ENCODE measurements at places on chromosomes 2 and 18.

- DNase-seq: no peak
Measured at GRCh38 chr18:77206676-77207374, 42.8 kb upstream of the GALR1 start.

GRCh38 chr2:74849228-74849892, 15.4 kb downstream of the HK2 start:
- DNase-seq: no peak

- DNase-seq: no peak
Measured at GRCh38 chr2:42902939-42903709, 110.7 kb upstream of the HAAO start.

DNA sequence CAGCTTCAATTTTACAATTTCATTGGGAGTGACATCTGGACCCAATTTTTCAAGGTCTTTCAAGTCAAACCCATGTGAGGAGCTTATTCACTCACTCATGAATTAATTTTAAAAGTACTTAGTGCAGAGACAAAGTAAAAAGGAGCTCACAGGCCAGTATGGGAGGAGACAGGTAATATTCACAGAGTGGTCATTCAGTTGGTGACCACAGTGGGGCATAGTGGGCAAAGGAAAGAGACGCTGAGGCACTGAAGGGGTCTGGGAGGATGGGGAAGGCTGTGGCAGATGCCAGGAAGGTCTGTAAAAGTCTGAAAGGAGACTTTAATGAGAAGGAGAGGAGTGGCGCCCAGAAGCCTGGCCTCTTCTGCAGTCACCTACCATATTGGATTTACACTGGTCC, 76.0 kb downstream of the CD8B2 start:
- DNase-seq: no peak

DNA sequence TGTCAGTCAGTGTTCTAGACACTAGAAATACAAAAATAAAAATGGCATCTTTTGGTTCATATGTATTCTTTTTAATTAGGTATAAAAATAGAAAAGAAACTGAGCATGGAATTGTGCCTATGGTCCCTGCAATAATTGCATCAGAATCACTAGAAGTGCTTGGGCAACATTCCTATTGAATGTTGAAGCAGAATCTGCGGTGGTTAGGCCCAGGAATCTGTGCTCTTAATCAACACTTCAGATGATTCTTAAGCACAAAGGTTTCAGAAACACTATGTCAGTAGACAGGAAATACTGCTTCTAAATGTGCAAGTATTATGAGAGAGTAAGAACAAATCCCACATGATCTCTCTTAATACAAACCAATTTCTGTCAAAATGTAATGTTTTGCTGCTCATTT, 20.3 kb upstream of the RBBP8 start:
- no peak for DNase-seq

DNA sequence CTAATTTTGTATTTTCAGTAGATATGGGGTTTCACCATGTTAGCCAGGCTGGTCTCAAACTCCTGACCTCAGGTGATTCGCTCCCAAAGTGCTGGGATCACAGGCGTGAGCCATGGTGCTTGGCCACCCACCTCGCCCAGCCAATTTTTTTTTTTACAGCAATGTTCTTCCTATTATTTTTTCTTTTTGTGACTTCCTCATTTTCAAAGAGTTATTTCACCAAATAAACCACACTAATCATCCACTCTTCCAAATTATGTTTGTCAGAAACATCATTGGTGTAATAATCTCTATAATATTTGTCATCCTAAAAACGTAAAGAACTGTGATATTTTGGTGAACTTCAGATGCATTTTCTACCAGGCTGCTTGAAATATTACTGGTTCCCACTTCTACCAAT, 16.3 kb upstream of the PDCL3 start:
- DNase-seq: no peak

GRCh38 chr18:37421341-37422077, 144.1 kb downstream of the CELF4 start:
- no peak for DNase-seq

GRCh38 chr2:78896536-78896935, 129.0 kb upstream of the REG3G start:
- no peak for DNase-seq

DNA sequence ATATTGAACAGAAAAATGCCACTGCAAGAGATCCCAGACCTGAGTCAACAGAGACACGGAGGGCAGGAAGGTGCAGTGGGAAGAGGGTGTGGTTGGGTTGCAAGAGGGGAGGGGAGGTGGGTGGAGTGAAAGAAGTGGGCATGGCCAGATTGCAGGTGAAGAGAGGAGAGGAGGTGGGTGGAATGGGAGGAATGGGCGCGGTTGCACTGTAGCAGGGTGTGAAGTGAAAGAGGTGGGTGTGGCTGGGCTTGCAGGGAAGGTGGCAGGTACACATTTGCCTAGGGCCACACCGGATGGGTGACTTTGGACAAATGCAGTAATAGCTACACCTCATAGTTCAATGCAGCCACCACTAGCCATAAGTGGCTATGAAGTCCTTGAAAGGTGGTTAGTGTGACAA, 71.1 kb downstream of the DOCK10 start:
- DNase-seq: no peak

GRCh38 chr2:192749611-192750200, 555.0 kb upstream of the TMEFF2 start:
- DNase-seq: no peak

DNA sequence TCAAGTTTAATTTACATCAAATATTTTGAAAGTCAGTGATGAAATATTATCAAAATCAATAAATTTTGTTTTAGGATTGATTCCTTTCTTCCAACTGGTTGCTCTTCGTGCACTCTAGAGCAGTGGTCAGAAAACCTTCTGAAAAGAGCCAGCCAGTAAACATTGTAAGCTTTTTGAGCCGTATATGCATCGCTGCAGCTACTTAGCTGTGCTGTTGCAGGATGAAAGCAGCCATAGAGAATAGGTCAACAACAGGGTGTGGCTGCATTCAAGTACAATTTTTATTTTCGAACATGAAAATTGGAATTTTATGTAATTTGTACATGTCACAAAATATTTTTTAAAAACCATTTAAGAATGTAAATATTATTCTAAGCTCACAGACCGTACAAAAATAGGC, 94.9 kb downstream of the MGAT5 start:
- DNase-seq: no peak

- no peak for DNase-seq
Measured at GRCh38 chr18:22856870-22857269, 76.3 kb upstream of the RBBP8 start.

DNA sequence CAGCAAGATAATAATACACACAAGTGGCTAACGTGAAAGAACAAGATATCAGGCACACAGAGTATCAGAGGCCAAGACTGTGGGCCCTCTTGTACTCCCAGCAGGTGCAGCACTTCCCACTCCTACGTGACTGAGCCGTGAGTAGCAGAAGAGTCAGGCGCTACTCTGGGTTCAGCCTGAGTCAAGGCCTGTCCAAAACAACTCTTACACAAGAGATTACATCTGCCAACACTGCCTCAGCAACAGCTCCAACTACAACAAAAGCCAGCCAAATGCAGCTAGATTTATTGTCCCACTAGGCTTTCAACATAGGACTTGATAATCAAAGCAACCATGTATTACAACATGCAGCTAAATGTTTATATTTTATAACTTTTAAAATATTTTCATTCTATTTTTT, 56.2 kb downstream of the ITSN2 start:
- no peak for DNase-seq

GRCh38 chr2:12265646-12266045, 451.1 kb upstream of the TRIB2 start:
- DNase-seq: no peak

DNA sequence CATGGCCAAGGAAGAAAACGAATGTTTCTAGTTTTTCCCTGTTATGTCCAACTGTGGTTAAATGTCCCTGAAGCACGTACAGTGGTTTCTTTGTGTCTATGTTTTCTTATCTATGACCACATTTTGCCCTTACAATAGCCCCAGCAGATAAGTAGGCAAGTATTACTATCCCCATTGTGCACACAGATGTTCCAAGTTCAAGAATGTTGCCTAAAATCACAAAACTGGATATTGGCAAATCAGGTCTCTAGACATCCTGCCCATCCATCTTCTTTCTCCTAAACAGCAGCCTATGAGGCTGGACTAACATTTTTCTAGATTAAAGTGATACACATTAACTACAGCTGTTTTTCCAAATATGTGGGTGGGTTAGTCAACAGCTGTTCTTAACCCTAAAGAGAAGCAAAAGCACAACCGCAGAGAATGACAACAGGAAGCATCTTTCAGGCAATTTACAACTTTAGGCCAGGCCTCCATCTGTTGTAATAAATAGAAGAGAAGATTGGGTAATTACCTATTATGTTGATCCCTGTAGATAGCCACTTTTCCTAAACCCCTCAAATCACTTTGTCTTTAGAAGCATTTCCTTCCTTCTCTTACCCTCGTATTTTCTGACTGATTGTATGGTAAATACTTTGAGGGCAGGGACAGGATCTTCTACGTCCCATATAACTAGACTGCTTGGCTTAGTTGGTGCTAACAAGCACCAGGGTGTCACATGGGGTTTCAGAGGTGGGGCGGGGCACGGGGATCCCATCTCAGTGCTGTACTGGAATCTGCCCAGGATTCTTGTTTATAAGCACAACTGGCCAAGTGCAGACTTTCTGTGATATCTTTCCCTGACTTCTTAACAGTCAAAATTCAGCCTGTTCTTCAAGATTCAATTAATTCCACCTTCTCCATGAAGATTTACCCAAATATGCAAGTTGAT, 132.1 kb upstream of the SETBP1 start:
- no peak for DNase-seq

DNA sequence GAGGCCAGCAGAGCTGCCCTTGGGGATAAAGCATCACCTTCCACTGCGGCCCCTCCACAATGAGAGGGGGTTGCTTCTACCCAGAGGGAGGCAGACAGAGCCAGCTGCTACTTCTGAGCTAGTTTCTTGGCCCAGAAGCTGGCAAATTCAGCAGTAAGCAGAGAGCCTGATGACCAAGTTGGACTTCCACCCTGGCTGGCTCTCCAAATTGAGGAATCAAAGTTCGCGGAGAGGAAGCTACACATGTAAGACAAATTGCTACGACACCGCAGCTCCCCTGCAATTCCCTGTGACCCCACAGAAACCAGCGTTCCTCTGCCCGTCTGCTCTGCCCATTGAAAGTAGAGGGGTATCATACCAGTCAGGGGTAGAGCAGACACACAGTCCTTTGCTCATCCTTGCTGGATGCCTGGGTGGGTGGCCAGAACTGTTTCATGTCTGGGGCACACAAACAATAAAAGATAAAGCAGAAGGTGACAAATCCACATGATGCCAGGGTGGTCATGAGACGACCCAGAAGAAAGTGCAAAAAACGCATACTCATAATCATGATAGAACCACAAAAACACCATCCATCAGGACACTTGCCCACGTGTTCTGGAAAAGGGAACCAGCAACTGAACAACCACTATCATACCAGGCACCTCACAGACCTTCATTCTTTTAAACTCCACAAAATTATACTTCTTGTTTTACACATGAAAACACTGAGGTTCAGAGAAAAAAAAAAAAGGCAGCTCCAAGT, 5.4 kb downstream of the TFCP2L1 start:
- no peak for DNase-seq

GRCh38 chr2:171412571-171413175, 21.1 kb downstream of the METTL8 start:
- no peak for DNase-seq

DNA sequence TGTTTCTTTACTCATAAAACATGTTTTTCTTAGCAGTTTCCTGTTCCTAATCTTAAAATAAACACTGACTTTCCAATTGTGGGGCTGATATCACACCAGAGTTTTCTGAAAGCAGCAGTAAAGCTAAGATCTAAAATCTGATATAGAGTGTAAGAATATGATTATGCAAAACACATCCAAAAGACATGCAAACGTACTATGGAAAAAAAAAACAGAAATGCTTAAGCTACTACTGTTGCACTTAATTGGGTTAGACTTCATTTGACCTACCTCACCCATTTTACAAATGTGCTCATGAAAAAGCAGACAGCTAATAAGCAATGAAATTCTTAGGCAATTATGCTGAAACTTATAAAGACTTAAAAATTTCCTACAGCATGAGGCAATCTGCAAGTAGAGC, 10.5 kb downstream of the CYTIP start:
- no peak for DNase-seq

GRCh38 chr18:35073186-35074105, 32.2 kb downstream of the MAPRE2 start:
- no peak for DNase-seq

DNA sequence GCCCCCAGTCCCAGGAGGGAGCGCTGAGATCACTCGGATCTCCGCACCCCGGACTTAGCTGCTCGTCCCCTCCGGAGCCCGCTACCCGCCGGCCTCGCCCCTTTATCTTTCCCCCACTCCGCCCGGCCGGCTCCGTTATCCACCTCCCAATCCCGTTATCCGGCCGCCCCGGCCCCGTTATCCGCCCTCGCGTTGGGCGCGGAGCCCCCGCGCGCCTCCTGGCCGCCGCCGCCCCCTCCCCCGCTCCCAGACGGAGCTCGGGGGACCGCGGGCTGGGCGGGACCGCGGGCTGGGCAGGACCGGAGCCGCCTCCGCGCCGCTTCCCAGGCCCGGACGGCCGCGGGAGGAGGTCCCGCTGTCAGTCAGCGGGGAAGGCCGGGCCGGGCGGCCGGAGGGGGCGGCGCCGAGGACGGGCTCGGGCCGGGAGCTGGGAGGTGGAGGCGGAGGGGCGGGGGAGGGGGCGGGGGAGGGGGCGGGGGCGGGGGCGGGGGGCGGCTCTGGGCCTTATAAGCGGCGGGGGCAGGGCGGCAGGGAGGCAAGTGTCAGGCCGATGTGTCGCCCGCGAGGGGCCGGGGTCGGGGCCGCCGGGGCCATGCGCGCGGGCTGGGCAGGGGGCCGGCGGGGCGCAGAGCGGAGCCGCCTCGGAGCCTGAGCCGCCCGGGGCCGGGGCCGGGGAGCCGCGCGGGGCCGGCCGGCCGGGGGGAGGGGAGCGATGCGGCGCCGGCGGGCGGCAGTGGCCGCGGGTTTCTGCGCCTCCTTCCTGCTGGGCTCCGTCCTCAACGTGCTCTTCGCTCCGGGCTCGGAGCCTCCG, at the start of gene PKDCC:
PKDCC (plus strand) TSS at position 534 of the 811 bp plus-strand sequence; CDS start at position 713, 179 bp downstream.
- DNase-seq: no peak

- DNase-seq: no peak
Measured at GRCh38 chr2:30776831-30777635, 30.2 kb downstream of the CAPN13 start.

DNA sequence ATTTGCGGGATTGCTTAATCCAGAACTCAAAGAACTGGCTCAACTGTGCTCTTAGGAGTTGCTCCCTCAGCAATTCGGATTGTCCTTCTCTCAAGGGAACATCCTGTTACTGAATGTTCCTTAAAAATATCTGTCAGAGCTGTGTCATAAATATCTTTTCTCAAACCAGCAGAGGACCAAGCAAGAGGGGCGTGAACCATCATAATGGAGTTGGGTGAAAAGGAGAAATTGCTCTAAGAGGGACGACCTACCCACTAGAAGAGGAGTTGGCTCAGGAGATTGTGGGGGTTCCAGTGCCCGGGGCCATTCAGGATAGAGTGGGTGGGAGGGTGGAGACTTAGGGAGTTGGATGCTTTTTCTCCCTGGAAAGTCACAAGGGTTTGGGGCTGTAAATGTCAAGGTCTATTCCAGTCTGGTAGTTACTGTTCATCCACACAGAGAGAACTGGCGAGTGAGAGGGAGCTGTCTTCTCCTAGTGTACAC, 59.5 kb downstream of the MERTK start:
- no peak for DNase-seq

- DNase-seq: no peak
Measured at GRCh38 chr18:13520306-13520705, 206.1 kb downstream of the FAM210A start.

- DNase-seq: no peak
Measured at GRCh38 chr2:25054720-25055119, 12.8 kb downstream of the EFR3B start.

- DNase-seq: no peak
Measured at GRCh38 chr2:218218268-218219185, 1.5 kb downstream of the ARPC2 start.

- no peak for DNase-seq
Measured at GRCh38 chr2:4139316-4139715, 435.9 kb downstream of the DCDC2C start.
